NCI-H345 (cell line): ENCODE measurements at places on chromosomes 12 and 14.
A peak's percentile ranks its signal among the peaks of the same experiment; 100 is the strongest.

DNA sequence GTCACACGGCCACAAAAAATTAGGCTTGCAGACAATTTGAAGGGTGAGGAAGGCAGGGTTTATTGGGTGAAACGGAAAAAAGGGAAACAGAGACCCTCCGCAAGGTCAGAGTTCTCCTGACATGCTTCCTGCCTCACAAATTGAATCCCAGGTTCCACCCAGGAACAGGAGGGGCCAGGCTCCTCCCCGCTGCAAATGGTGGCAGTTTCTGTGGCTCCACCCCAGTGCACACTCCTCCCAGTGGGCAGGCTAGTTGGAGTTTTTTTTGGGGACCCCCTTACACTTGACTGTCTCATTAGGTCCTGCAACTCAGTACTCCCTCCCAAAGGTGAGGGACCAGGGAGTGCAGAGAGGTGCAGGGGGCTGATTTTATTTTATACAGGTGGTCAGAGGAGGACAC lies 39.4 kb upstream of the PPP1CC start:
- DNase-seq, result no peak

GRCh38 chr14:25477316-25478098 lies 427.6 kb upstream of the STXBP6 start:
- no peak for DNase-seq

DNA sequence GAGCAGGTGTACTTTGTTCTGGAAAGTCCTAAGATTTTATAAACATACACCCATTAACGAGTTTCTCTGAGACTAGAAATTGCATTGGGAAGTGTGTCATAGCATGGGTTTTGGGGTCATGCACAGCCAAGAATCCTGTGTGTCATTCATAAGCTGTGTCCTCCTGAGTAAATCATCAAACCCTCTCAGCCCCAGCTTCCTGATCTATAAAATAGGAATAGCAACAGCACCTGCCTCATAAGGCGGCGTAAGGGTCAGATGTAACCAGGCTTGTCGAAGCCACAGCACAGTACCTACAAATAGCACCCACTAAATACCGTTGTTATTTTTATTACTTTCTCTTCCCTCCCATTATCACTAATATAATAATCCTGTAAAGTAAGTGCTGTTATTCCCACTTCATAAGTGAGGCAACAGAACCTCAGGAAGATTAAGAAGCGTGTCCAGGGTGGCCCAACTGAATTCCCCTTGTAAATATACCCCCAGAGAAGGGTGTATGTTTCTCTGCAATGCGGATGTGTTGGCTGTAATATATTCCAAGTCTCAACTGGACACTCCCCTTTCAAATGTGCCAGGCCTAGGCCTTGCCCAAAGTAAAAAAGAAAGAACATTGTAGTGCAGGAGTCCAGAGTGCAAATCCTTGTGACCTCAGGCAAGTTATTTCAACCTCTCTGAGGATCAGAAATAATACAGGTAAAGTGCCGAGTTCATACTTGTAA lies 188.3 kb upstream of the BCL2L14 start:
- DNase-seq, result no peak

- no peak for DNase-seq
These were observed 181.7 kb downstream of the NPAS3 start for GRCh38 chr14:33120341-33120740.

DNA sequence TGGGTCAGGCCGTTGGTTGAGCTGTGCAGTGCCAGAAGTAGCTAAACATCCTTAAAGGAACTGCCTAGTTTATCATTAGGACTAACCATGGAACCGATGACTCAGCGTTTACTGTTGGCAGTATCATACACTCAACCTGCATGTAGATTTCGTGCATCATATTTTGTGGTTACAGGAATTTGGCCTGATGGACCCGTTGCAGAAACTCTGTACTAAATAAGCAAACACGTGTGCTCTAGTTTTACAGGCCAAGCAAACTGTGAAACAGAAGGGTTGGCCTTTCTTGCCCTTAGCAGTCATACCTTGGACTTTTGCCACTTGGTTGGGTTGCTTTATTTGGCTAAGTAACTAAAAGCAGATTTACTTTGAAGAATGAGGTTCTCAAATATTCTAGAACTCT lies 35.6 kb downstream of the DGLUCY start:
- DNase-seq, result no peak

DNA sequence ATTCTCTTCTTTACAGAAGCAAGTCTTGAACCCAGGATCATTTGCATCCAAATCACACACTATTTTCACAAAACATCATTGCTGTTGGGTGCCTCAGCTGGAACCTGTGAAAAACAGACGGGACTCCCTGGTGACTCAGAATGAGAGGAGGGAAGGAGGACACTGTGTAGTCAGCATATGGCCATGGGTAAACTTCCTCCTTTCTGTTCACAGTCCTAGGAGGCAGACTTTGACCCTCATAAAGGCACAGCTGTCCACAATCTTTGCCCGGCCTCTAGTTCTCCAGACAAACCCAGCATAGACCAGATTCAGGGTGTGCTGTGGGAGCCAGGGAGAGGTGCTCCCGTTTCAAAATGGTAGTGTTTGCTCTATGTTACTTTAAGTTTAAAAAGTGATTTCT lies 62.0 kb downstream of the DYRK2 start:
- no peak for DNase-seq

- DNase-seq, result no peak
These were observed 50.5 kb upstream of the RAP1B start for GRCh38 chr12:68559984-68560850.

GRCh38 chr12:84825149-84825548 lies 87.5 kb downstream of the SLC6A15 start:
- DNase-seq, result no peak

DNA sequence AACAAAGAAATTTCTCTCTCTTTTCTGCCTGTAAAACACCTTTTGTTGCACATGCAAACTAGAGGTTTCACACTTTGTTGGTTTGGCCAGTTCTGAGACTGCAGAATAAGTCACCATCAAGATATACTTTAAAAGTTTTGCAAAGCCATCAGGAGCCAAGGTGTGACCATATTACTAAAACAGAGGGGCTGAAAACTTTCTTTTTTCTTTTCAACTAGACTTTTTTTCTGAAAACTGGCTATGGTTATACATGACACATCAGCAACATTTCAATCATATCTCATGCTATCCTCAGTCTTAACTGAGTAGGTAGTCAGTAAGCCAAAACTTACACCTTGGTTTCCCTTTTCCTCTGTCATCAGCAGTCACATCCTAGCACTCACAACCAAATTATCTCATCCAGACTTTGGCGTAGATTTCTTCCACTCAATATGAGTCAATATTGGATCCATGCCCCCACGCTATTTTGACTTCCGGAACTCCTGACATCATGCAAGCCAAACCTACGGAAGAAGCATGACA lies 4.1 kb upstream of the IFNG start:
- no peak for DNase-seq

GRCh38 chr12:122238861-122239260 lies 13.0 kb upstream of the DIABLO start:
- DNase-seq, result no peak

GRCh38 chr12:25110260-25110659 lies 84.7 kb downstream of the DNAI7 start:
- DNase-seq, result no peak

- peak; percentile 65 for DNase-seq
These were observed 21.0 kb upstream of the PSMC1 start for GRCh38 chr14:90235179-90235976.

DNA sequence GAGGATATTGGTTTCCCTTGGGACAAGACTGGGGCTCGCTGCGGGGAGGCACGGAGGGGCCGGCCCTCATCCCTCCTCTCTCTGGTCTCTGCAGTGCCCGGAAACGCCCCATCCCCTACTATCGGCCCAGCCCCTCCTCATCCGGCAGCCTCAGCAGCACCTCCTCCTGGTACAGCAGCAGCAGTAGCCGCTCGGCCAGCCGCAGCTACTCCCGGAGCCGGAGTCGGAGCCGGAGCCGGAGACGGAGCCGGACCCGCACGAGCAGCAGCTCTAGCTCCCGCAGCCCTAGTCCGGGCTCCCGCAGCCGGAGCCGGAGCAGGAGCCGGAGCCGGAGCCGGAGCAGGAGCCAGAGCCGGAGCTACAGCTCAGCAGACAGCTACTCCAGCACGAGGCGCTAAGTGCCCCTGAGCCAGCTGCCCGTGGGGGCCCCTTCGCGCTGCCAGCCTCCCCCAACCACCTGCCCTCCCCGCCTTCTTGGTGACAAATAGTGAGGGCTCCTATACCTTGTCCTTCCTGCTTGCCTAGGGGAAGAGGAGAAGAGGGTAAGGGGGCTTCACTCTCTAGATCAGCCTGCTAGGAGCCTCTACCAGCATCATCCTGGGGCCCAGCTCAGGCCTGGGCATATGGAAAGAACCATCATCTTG lies 22.2 kb upstream of the HSPB8 start:
- no peak for DNase-seq

- DNase-seq, result no peak
These were observed 49.4 kb downstream of the GPATCH2L start for GRCh38 chr14:76201162-76201561.

DNA sequence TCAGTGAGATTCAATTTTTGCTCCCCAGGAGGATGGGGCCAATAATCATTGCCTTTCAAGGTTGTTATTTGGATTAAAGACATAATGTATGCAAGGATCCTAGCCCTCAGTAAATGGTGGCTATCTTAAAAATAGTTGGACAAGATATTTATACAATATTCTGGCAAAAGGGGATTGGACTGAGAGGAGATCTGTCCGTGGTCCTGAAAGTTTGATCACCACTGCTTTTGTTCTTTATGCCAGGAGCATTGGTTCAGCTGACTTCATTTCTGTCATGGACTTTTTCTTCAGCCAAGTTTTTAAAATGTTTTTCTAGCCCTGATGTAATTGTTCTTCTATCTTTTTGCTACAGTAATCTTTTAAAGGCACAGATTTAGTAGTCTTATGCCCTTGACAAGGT lies 70.2 kb upstream of the TCL1A start:
- no peak for DNase-seq

DNA sequence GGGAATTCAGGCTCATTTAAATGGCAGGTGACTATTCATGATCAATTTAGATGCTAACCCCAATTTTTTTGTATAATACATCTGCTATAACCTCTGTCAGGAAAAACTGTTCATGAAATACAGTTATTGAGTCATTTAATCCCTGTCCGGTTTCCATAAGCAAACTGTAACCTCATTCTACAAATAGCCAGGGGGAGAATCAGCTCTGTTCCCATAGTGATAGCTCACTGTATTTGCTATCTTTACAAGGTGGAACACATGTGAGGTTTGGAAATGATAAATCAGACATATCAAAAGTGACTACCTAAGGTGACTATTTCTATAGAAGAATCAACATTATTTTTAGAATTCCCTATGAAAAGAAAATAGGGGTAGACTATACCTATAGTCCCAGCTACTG lies 38.6 kb upstream of the VPS33A start:
- DNase-seq, result no peak

- DNase-seq, result no peak
These were observed 82.9 kb downstream of the NCOR2 start for GRCh38 chr12:124484526-124484953.

GRCh38 chr14:22472935-22473854 lies 115.8 kb downstream of the DAD1 start:
- DNase-seq, result no peak

DNA sequence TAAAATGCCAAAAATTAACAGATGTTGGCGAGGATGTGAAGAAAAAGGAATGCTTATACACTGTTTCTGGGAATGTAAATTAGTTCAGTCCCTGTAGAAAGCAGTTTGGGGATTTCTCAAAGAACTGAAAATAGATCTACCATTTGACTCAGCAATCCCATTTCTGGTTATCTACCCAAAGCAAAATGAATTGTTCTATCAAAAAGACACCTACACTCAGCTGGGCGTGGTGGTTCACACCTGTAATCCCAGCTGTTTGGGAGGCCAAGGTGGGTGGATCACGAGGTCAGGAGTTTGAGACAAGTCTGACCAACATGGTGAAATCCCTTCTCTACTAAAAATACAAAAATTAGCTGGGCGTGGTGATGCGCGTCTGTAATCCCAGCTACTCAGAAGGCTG lies 279.3 kb upstream of the PDE3A start:
- no peak for DNase-seq

GRCh38 chr12:86744547-86745212 lies 488.5 kb upstream of the MGAT4C start:
- DNase-seq, result no peak

DNA sequence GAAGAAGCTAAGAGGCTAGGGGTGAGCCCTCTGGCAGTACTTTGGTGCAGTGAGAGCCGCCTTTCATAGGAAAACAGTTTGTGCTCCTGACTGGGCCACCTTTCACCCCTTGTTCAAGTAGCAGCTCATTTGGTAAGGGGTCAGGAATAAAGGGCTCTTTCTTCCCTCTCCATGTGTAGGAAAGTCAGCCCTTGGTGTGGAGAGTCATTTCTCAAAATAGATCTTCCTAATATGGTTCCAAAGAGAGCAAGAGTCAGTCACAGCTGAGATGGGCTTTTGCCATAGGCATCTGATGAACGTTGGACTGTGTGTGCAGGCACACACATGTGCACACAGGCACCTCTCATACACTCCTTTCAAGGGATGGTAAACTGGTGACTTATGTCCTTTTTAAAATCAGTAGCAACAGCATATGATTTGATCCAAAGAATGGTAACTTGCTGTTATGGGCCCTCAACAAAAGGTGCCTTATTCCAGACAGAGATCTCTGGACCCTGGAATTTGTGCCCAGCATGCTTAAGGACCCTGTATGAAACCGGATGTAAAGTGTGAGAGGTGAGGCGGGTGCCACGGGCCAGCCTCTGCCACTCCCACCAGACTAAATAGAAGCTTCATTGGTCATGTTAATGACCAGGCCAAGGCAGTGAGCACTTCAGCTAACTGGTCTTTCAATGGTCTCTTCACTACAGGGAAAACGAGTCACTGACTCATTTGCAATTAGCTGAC lies 16.7 kb upstream of the RIC8B start:
- no peak for DNase-seq

DNA sequence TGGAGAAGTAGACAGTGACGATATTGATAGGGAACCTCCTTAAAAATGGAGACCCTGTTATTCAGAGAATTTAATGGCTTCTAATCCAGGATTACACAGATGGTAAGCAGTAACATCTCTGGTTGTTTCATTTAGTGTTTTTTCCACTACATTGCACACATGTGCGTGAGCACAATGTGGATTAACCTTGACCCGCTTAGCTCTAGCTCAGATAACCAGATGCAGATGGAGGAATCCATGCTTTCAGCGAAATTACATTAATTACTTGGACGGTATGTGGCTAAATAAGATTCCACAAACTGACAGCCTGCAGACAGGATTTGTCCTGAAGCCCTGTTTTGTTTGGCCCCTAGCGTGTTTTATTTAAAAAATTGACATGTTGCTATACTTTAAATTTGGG lies 378.4 kb downstream of the CCDC91 start:
- DNase-seq, result no peak

- DNase-seq, result no peak
These were observed 2.0 kb downstream of the MGP start for GRCh38 chr12:14883686-14884085.

- no peak for DNase-seq
These were observed 29.2 kb downstream of the DYRK4 start for GRCh38 chr12:4591180-4591687.

DNA sequence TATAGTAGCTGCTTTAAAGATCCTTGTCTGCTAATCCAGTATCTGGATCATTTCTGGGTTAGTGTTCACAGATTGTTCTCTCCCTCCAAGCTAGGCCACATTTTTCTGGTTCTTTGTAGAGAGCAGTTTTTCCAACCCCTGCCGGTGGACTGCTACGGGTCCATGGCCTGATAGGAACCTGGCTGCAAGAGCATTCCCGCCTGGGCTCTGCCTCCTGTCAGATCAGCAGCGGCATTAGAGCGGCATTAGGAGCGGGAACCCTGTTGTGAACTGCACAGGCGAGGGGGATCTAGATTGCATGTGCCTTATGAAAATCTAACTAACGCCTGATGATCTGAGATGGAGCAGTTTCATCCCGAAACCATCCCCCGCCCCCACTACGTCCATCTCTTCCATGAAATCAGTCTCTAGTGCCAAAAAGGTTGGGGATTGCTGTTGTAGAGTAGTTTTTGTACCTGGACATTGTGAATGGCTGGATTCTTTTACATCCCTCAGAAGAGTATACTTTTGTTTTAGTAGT lies 50.4 kb downstream of the MYRFL start:
- DNase-seq, result no peak
